Activated T-helper 1 cell treated with Interleukin-2 at 50 U/mL for 16 hours (primary cell): ENCODE measurements at places on chromosomes 1 and 21.

GRCh38 chr1:55530749-55531478, 315.8 kb upstream of the USP24 start:
- DNase-seq: no peak

DNA sequence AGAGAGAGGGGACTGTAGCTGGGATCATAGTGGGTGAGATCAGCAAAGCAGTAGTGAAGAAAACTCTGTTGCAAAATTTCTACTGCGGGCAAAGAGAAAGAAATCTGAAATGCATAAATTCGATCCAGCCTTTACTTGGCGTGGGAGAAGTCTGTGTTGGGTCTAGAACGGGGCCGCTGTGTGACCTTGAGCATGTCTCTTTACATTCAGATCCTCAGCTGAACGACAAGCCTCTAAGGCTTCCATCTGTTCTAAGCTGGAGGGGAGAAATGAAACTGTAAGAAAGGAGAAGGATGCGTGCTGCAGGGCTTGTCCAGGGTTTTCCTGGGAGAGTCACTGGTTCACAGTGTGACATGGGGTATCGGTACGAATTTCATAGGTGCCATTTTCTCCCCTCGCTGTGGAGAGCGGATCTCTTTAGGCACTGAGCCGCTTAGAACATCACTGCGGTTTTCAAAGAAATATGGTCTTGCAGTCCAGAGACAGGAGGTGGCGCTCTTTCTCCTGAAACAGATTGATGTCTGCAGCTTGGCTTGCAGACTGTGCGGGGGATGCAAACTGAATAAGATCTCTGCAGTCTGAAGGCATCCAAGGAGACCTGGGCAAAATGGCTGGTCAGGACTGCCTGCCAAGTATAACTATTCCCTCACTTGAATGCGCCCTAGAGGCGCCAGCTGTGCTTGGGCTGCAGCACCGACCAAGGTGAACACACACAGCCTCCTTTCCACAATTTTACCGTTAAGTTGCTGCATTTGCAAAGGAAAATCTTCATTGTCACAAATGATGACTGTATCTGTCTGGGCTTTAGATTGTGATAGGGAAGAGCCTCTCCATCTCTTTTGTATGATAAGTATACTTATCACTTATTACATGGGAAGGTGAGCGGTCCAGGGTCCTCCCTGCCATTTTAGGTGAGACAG, 104.1 kb downstream of the XCL2 start:
- DNase-seq: peak; percentile 58

DNA sequence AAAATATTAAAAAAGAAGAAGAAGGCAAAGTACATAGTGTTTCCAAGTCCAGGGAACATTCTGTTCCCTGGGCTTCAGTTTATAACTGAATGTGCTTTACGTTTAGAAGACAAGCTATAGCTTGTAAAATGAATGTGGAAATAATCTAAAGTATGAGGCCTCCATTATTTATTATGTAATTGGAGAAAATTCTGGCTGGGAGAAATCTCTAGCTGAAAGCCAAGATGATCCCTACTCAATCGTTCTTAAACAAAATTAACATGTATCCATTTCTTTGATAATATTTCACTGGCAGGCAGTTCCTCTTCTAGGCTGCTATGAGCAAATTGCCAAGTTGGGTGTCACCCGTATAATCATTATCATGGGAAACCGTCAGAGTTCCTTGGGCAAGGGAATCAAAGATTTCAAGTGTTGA, 52.2 kb upstream of the ETS2 start:
- DNase-seq: no peak

GRCh38 chr21:18265944-18266343, 21.3 kb downstream of the CHODL start:
- no peak for DNase-seq

GRCh38 chr1:95086949-95087533, 14.3 kb upstream of the ALG14 start:
- DNase-seq: no peak
